ENCODE measurements at places on chromosomes 6 and 20. TPM values are rescaled to one million over a fixed set of nuclear protein-coding genes. Genes with fewer than 3 reads are reported as not detected.
A peak's percentile ranks its signal among the peaks of the same experiment; 100 is the strongest.

Gene MDFI
- 0.72 TPM for total RNA-seq

Gene MGME1
- 9.5 TPM for total RNA-seq

Gene PTCHD4
- total RNA-seq = 3.9 TPM

Gene CST2
- total RNA-seq = not detected

Gene FANCE
- total RNA-seq = 6.6 TPM

Gene SMIM13
- total RNA-seq = 13.7 TPM

Gene B3GAT2
- not detected for total RNA-seq

Gene IL17A
- not detected for total RNA-seq

Gene SLC12A5
- total RNA-seq = 0.21 TPM

Gene DPPA5
- total RNA-seq = not detected

DNA sequence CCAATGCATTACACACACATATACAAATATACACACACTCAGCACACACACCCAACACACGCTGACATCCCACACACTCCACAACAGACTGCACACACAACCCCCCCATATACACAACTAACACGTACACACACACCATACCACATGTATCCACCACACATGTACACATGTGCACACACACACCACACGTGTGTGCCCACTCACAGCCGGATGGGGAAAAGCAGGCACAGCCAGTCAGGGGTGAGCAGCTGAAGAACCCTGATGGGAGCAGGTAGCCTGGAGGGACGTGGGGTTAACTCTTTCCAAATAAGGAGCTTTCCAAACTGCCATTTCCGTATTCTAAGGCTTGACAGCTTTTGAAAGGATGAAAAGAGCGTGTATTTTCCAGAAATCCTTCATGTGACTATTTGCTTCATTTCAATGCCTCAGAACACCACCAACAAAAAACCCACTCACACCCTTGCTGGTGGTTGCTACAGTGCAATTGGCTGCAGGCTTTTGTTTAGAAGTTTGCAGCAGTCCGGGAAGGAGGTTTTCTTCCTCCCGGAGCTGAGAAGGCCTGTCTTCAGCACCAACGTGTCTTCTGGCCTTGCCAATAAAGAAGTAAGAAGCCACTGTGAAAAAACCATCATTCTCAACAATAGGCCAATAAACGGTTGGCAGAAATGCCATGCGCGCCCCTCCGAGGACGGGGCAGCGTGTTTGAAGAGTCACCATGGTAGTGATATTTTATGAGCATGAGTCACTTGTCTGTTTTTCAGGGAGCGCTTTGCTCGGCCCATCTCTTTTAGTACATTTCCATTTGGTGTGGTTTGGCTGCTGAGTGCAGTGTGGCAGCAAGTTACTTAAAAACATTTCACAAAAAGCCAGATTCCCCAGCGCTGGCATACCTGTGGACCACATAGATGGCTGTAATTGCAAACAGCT, 131.3 kb upstream of the GMDS start:
- DNase-seq = peak; percentile 97

GRCh38 chr6:37600312-37600916, 97.3 kb downstream of the MDGA1 start:
- DNase-seq = no peak

GRCh38 chr20:42688576-42688975, 501.1 kb downstream of the PTPRT start:
- DNase-seq = no peak

GRCh38 chr6:125810445-125810844, 19.7 kb downstream of the NCOA7 start:
- DNase-seq = no peak

DNA sequence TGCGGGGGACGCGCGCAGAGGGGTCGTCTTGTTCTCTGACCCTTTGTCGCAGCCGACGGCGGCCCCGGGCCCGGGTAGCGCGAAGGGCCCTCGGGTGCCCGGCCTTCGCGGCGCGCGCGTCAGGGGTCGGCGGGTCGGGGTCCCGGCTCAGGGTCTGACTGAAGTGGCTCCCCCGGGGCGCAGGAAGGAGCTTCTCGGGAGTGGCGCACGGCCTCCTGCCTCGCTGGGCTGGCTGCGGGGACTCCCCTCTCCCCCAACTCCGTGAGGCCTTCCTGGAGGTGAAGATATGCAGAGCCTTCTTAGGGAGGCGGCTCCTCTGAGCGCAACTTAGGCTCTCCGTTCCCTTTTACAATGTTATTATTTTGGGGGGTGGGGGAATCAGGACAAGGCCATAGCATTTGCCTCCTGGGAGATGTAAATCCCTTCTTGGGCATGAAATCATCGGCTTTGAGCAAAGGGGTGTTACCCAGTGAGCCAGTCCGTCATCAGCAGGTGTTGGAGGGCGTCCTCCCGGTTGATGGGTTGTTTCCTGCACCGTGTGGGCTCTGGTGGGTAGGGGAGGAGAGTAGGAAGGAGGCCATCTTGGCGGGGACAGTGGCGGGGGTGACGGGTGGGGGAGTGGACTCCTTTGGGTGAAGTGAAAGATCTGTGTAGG, 523 bp downstream of the CDS2 start:
- peak; percentile 19 for DNase-seq

GRCh38 chr6:145699462-145699861, 35.9 kb downstream of the EPM2A start:
- no peak for DNase-seq

- no peak for DNase-seq
These were observed 46.0 kb upstream of the TASP1 start for GRCh38 chr20:13684566-13685222.

DNA sequence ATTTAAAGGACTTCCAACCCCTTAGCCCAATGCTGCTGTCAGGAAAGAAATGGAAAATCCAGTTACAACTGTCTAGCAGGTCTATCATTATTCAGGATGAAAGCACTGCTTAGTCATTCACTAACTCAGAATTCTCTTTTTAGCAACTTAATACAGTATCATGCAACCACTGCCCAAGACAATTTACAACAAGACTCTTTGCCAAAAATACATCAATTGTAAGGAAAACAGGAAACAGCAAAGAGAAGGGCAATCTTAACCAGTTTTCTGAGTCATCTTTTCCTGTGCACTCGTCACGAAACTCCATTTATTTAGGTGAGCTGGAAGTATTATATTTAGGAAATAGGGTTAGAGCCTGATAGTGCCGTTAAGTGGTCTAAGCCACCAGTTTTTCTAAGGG, 1197.7 kb upstream of the CITED2 start:
- DNase-seq = peak; percentile 88

- DNase-seq = peak; percentile 45
These were observed 692.9 kb downstream of the QKI start for GRCh38 chr6:164107297-164107995.

GRCh38 chr6:135728589-135728988, 122.9 kb upstream of the PDE7B start:
- no peak for DNase-seq
